A375 (cell line): ENCODE measurements at places on chromosomes 16 and 17. TPM values are rescaled to one million over a fixed set of nuclear protein-coding genes. Genes with fewer than 3 reads are reported as not detected.

Gene CPHXL2
- total RNA-seq = not detected in 2 replicates

Gene FAM20A
- total RNA-seq = 0.72 and 0.94 TPM in 2 replicates

Gene MSLN
- 9.2 and 11.1 TPM in 2 replicates for total RNA-seq

Gene CCL7
- total RNA-seq = not detected in 2 replicates

Gene TIGD7
- 5.0 and 6.7 TPM in 2 replicates for total RNA-seq

Gene B3GNT9
- total RNA-seq = 0.42 and 0.45 TPM in 2 replicates

Gene TPPP3
- 0.64 and 1.7 TPM in 2 replicates for total RNA-seq

Gene TP53TG3
- 0.58 and 5.6 TPM in 2 replicates for total RNA-seq

Gene FOXO3B
- 4.8 and 8.9 TPM in 2 replicates for total RNA-seq

Gene RMI2
- 17.5 and 18.7 TPM in 2 replicates for total RNA-seq
